ENCODE measurements at places on chromosomes 16 and 17.

DNA sequence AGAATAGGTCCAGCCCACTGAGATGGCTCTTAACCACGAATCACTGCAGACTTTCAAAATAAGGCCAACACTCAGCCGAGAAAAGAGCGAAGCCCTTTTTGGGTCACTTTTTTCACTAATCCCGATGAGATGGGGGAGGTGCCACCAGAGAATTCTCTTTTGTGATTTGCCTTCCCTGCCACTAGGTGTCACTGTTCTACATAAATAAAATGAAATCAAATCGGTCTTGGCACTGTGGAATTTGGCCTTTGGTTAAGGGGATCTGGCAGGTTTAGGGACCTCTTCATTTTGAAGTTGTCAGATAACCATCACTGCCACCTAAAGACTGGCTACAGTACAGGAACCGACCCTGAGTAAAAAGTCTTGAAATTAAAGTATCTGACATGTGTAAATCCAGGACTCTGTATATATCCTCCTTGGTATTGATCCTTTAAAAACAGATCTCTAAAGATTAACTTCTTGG lies 147.0 kb downstream of the HS3ST4 start:
- DNase-seq = peak; percentile 72

GRCh38 chr17:78437508-78438169 lies 59.2 kb downstream of the PGS1 start:
- no peak for DNase-seq

GRCh38 chr17:29732613-29733012 lies 109.9 kb upstream of the CORO6 start:
- no peak for DNase-seq

DNA sequence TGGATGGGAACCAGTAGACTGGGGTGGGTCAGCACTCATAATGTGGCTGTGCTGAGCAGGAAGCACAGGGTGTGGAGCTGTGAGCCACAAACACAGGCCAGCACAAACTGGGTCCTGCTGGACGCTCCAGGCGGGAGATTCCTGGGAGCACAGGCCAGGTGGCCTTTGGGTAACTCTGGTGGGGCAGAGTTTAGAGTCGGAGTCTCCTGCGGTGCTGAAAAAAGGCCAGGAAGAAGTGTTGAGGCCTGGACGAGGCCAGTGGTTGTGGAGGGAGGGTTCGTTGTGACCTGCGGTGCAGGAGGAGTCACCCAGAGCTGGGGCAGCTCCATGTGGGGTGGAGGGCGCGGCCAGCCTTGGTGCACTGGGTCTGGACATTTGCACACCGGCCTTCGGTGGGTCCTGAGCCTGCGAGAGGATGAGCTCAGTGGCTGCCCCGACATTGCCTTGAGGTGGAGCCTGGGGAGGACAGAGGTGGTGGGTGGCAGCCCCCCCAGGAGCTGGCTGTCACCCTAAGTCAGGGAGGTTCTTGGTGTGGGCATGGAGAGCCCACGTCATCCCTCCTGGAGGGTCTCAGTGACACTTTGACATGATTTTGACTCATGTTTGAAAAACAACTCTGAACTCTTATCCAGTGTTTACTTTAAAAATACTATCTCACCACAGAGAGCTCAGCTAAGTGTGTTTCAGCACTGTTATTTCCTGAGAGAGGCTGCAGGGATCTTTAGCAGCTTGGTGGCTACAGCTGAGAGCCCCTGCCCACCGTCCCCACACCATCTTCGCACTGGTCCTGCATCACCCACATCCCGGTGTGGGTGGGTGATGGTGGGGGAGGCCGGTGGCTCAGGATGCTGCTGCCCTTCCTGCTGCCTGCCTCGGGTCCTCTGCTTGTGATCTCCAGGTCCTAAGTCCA lies 98.7 kb downstream of the NPIPB11 start:
- no peak for DNase-seq

DNA sequence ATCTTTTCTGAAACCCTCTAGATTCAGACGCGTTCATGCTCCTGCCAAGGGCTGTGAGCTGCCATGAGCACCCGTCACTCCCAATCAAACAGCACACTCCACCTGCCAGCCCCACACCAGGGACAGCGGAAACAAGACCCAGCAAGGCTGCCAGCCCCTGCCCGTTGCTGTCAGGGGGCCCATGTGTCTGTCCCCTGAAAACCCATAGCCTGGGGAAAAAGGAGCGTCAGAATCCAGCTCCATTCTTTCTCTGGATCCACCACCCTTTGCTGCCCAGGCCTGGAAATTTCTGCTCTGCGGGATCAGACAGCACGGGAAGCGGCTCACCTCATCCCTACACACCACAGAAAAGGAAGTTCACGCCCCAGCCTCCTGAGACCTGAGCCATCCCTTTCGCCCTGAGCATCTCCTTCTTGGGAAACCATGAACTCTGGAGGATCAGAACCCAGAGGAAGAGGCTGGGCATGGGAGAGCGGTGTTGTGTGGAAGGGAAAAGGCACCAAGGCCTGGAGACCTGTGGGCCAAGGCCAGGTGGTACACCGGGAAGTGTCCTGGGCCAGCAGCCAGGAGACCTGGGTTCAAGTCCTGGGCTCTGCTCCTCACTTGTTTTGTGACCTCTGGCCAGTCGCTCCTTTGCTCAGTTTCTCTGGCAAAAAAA lies 51.5 kb upstream of the RCVRN start:
- DNase-seq = no peak

DNA sequence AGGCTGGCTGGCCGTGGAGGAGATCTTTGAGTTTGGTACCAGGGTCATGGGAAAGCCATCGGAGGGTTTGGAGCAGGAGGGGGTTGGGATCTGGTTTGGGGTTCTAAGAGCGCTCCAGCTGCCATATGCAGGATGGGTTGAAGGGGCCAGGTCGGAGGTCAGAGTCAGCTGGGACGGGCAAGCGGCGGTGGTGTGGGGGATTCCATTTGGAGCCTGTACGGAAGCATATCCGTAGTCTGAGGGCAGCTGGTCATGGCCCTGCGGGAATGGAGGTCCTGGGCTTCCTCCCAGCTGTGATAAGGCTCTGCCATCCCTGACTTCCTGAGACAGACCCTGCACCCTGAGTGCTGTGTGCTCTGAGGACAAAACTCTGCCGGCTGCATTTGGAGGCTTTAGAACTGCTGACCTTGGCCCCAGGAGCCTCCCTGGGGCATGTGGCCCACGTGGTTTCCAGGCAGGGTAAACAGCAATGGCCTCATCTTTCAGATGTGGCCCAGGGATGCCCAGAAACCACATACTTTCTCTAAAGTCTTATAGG lies 46.5 kb downstream of the ATP2C2 start:
- DNase-seq = no peak

DNA sequence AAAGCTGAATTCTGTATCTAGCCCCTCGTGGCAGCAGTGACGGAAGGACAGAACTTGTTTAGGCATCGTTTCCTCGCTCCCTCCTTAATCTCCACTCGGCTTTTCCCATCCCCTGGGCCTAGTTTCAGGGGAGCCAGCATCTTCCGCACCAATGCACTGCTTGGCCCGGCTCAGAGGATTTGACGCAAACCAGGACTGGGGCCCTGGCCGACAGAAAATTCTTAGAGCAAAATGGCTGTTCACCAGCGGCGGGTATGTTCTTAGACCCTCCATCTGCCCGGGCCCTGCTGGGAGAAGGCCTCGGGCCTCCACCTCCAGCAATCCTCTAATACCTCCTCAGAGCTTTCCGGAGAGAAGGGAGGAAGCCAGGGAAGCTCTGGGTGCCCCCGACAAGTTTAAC lies 54.6 kb downstream of the TBC1D16 start:
- no peak for DNase-seq

DNA sequence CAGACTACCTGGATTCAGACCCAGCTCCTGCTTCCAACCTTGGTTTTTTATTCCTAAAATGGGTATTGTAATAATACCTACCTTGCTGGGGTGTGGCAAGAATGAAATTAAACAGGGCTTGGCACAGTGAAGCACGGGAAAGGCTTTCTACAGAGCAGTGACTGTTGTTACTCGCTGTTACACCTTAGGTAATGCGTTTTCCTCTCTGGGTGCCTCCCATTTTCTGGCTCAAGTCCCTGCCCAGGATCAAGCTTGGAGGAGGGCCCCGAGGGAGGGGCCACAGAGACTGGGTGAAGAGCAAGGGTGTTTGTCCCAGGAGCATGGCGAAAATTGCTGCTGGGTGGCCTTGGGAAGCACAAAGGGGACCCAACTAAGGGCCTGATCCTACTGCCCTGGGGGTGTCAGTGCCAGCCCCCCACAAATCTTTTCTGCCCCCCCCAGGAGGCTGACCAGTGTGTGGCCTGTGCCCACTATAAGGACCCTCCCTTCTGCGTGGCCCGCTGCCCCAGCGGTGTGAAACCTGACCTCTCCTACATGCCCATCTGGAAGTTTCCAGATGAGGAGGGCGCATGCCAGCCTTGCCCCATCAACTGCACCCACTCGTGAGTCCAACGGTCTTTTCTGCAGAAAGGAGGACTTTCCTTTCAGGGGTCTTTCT lies 13.3 kb downstream of the MIEN1 start:
- no peak for DNase-seq

DNA sequence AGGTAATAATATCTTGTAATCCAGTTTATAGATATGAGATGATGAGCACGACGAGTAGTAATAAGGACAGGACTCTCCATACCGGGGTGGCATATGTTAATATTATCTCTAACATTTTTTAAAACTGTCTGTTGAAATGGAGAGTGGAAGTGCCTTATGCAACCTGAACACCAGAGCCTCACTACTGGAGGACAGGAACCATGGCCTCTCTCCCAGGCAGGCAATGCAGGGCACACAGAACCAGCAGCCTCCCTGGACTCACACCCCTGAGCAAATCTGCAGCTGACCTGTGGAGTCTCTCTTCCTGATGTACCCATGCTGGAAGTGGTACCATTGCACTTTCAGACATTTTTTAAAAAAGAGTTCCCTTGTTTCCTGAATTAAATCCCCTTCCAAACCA lies 55.2 kb upstream of the ERN1 start:
- DNase-seq = no peak

DNA sequence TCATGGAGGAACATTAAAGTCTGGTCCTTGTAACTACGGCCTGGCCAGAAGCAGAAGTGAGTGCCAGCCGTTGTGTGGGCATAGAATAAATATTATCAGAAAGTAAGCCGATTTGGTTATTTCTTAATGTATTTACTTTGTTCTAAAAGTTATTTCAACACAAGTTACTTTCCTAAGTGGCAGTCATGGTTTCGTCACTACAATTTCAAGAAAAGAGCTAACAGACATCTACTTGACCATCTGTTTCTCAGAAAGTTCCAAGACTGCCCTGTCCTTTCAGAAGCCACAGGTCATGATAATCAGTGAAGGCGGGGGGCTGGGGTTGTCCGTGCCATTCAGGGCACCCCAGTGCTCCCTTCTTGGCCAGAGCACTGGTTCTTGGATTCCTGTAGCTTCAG lies 14.9 kb upstream of the FASN start:
- peak; percentile 64 for DNase-seq

GRCh38 chr16:63945806-63946205 lies 1176.1 kb downstream of the CDH11 start:
- no peak for DNase-seq

DNA sequence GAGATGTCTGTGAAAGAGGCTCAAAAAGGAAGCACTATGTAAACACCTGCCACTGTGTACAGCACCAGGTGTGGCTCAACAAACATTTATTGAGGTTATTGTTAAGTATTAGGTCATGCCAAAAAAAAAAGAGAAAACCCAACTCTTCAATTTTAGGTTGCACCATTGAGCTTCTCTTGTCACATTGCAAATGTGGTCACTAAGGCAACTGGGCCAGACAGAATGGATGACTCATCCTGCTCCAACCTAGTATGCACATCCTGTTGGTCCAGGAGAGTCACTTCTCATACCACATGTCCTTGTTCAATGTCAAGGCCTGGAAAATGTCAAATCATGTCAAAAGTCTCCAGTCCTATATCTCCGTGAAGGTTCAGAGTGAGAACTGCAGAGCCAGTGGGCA lies 25.0 kb downstream of the HOXB1 start:
- DNase-seq = peak; percentile 73

DNA sequence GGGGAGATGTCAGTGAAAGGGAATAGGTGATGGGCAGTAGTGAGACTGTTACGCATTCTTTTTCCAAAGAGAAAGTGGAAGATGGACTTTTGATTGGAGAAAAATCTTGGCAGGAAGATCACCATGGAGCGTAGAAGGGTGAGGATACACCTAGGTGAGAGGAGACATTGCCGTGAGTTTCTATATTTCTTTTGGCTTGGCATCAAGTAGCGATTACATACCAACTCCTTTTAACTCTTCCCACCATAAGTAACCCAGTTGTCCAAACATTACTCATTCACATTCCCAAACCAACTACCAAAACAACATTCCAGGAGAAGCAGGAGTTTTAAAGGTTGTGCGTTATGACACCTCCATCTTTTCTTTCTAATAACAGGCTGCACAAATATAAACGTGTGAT lies 10.7 kb upstream of the KRT28 start:
- no peak for DNase-seq

DNA sequence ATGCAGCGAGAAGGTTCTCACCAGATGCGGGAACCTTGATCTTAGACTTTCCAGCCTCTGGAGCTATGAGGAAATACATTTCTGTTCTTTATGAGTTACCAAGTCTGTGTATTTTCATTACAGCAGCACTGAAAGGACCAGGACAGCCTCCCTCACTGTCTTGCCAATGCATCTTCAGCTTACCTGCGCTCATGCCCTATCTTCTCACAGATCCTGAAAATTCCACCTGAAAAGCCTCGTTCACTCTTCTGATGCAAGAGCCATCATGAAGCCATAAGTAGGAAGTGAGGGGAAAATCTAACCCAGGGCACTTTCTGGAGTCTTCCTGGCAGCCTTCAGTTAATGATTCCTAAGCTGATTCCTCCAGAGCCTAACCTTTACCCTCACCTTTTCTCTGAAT lies 194.0 kb downstream of the SALL1 start:
- DNase-seq = no peak

DNA sequence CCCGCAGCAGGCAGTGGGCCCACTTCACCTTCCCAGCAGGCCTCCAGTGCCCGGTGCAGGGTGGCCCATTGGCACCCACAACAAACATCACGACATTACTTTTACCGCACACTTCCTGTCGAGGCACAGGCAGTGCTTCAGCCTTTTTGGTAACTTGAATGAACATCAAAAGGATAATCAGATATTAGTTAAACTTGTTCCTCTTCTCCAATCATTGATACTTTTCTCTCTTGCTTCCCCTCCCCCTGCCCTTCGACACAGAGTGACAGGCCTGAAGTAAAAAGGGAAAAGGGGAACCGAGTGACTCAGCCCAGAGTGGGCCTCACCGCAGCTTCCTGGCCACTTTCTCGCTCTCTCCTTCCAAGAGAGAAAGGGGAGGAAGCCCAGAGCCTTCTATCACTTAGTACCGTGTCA lies 507.0 kb downstream of the MAF start:
- peak; percentile 83 for DNase-seq

GRCh38 chr17:82330322-82331239 lies 3.0 kb downstream of the SECTM1 start:
- DNase-seq = peak; percentile 55

GRCh38 chr16:75555213-75555706 lies 792 bp downstream of the TMEM231 start:
- peak; percentile 91 for DNase-seq

- DNase-seq = no peak
Observed at GRCh38 chr17:16950488-16950887, 21.4 kb downstream of the TNFRSF13B start.

GRCh38 chr17:6639586-6640535 lies 650 bp downstream of the KIAA0753 start:
- DNase-seq = peak; percentile 64

- no peak for DNase-seq
Observed at GRCh38 chr16:12601290-12601900, 202.3 kb downstream of the CPPED1 start.
